Cortex of kidney (tissue), 1 donor: ENCODE measurements at places on chromosomes 2 and 18.

DNA sequence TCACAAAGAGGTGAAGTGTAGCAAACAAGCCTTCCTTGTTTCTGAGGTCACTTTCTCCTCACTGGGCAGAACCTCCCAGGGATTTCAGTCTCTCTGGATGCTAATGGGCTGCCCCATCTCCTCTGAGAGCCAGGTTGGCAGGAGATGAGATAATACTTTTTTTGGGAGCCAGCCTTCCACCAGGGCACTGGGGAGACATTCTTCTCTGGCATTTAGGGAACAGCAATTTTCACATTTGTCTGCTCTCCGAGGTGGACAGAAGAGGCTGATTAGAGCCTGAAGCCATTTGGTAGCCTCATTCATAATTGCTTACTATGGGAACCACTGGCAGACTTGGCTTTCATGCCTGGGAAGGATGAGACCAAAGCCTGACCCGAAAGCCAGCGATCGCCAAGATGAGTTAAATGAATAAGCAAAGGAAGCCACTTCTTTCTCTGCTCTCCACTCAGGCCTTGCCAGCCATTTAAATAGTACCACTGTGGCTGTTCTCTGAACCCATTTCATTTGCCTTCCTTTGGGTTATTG lies 70.1 kb downstream of the NRP2 start:
- no peak for DNase-seq

GRCh38 chr2:227460070-227460485 lies 11.9 kb upstream of the AGFG1 start:
- no peak for DNase-seq

GRCh38 chr2:24779116-24779515 lies 14.1 kb downstream of the PTRHD1 start:
- no peak for DNase-seq

DNA sequence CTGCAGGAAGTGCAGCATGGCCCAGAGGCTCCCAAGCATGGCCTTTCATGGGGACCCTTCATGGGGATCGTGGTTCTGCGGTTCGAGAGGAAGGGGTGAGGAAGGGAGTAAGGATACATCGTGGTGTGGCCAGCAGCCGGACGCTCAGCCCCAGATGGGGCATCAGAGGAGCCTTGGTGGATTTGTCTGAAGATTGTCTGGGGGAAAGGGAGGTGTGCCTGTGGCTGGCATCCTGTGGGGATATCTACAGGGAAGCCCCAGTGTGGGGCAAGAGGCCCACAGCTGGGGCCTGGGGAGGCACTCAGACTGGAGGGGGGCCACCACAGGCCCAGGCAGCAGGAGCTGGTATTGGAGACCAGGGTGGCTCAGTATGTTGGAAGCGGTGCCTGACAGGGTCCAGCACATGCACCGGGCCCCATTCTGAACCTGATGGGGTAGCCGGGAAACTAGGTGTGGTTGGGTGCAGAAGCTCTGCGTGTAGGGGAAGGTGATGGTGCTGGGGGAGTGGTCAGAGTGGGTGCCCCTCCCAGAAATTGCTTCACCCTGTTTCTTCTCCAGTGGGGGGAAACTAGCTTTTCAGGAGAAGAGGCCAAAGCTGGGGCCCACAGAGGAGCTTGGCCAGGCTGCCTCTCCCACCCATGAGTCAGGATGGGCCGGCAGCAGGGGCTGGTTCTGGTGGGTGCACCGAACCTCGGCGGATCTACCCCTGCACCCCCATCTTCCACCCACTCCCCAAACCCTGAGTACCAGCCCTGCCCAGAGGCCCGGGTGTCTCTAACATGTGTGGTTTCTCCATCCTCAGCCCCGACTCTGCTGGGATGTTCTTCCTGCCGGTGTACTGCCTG lies 274.4 kb upstream of the HDAC4 start:
- DNase-seq: no peak

- DNase-seq: no peak
Measured at GRCh38 chr2:30666266-30666874, 140.9 kb downstream of the CAPN13 start.

GRCh38 chr18:28099237-28099636 lies 77.7 kb downstream of the CDH2 start:
- DNase-seq: no peak

DNA sequence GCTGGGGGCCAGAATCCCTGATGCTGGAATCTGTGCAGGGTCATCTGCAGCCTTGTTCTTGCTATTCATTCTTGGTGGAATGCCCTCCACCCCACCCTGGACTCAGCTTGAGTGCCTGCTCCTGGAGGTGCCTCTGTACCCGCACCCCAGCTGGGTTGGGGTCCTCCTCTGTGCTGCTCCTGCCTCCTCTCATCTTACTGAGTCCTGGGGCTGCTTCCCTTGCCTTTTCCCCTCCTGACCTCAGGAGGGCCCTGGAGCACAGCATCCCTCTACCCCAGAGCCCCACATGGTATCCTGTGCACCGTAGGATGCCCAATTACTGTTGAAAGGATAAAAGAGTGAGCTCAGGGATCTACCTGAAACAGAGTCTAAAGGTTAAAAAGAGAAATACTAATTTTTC lies 81.6 kb downstream of the CIB4 start:
- DNase-seq: no peak

GRCh38 chr2:112793449-112793978 lies 9.2 kb upstream of the IL1A start:
- no peak for DNase-seq

GRCh38 chr2:3706892-3707291 lies 3.5 kb downstream of the DCDC2C start:
- no peak for DNase-seq

DNA sequence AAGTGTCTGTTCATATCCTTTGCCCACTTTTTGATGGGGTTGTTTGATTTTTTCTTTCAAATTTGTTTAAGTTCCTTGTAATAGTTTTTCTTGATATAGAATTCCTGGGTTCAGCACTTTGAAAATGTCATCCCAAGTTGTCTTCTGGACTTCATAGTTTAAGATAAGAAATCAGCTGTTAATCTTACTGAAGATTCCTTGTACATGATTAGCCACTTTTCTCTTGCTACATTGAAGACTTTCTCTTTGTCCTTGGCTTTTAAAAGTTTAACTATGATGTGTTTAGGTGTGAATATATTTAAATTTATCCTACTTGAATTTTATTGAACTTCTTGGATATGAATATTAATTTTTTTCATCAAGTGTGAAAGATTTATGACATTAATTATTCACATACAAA lies 387.2 kb upstream of the CWC22 start:
- DNase-seq: no peak

DNA sequence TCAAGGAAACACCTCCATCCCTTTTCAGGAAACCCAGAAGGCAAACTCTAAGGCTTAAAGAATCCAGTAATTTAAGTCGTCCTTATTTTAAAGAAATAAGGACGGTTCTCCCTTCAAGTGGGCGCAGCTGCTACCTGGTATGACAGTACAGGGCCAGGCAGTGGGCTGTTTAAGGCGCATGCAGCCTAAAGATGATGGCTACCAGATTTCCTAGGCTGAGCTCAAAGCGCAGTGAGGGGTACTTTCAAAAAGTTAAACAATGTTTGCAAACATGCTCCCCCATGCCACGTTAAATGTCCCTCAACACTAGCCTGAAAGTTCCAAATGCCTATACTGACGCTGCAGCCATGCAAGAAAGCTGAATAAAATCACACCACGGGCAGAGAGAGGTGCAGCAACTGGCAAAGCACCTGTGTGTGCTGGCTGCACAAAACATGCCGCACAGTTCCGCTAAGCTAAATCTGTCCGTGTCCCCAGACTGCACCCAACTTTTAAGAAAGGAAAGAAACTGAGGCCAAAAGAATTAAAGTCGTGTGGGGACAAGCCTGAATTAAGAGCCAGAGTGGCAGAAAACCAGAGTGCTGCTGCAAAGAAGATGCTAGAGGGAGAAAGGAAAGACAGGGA lies 583 bp downstream of the HIBCH start:
- no peak for DNase-seq

DNA sequence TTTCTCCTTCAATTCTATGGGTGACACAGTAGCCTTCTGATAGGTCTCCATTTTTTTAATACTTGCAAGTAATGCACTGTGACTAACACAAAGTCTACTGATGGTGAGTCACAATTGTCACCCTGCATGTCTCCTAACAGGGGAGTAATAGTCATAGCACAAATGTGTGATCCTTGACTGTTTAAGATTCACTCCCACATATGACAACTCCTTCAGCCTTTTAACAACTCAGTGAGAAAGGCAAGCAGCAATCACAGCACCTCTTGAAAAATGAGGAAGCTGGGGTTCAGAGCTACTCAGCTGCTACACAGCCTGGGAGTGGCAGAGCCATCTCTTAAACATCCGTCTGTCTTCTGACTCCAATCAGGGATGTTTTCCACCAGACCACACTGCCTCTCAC lies 63.8 kb downstream of the EHD3 start:
- no peak for DNase-seq

DNA sequence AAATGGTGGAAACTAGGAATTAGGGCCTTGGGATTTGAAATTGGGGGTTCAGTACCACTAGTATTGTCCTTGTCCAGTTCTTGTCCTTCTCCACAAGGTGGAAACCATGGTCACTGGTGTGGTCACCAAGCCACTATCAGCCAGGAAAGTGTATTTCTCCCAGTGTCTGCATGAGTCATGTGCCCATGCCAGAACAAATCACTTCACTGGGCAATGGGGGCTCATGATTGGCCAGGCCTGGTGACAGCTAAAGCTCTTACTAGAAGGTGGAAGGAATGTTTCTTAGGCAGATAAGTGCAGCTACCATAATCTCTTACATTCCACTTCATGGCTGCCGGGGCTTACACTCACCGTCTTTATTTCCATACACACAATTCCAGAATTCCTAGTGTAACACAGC lies 124.8 kb upstream of the TACR1 start:
- DNase-seq: no peak

DNA sequence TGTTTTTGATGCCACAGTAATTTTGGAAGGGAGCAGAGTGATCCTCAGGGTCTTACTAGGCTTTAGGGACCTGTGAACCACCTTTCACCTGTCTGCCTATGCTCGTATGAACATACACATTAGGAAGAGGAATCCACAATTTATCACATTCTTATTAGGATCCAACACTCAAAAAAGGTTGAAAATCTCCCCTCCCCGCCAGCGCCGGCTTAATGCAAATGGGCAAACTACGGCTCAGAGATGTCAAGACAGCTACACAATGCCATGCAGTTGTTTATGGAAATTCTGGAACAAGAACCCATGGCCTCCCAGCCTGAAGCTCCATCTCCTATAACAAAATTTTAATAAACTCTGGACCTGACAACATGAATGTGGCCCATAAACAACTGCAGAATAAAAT lies 375.9 kb upstream of the ACVR2A start:
- no peak for DNase-seq
